ENCODE measurements at places on chromosomes 2 and 18.

- no peak for DNase-seq
Observed at GRCh38 chr2:8477552-8478470, 204.0 kb upstream of the ID2 start.

DNA sequence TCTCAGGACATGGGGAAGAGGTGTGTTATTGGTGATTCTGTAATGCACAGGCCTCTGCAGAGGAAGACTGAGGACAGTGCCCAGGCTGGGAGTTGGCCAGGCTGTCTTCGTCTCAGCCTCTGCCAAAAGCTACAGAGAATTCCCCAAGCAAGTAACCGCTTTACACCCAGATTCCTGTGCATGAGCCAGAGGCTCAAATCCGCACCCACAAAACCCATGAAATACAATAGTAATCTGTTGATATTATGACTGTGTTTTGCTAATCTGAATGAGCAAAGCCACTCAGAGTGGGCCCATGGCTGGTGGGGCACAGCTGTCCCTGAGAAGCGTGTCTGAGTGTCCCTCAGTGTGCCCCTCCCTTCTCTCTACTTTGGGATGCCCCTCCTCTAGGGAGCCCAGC lies 149.5 kb upstream of the PXDN start:
- no peak for DNase-seq

DNA sequence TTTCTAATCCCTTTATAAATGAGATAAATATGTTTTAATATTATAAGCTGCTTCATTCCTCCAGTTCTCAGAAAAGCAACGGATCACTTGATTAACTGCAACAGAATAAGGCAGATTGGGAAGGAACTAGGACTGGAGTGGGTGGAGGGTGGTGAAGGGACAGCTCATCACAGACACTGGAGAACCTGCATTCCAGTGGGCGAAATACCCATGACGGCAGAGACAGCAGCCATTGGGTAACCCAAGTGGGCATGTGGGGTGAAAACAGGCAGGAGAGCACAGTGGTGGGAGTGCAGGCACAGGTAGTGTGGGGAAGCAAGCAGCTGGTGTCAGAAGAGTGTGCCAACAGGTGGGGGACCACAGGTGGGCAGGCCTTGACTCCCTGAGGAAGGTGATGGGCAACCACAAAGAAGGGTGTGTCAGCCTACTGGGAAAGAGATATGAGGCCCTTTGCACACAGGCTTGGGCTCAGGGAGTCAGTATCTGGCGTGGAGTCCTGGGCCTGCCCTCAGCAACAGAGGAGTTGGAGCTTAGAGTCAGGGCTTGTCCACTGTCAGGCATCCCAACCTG lies 27.2 kb downstream of the DPYSL5 start:
- DNase-seq: no peak

DNA sequence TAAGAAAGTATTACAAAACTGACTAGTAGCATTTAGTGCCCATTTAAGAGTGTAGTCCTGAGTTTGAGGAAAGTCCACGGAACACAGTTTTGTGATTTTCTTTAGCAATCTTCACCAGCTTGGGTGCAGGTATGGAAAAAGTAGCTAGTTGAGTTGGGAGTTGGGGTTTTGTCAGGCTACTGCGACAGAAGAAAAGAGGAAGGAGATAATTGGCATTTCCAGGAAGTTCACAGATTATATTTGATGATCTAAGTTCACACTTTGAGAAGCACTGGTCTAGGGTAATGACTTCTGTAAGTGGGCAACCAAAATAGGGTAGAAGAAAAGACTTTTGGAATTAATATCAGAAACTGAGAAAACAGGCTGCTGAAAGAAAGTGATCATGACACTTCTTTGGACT lies 52.1 kb downstream of the VIL1 start:
- no peak for DNase-seq

DNA sequence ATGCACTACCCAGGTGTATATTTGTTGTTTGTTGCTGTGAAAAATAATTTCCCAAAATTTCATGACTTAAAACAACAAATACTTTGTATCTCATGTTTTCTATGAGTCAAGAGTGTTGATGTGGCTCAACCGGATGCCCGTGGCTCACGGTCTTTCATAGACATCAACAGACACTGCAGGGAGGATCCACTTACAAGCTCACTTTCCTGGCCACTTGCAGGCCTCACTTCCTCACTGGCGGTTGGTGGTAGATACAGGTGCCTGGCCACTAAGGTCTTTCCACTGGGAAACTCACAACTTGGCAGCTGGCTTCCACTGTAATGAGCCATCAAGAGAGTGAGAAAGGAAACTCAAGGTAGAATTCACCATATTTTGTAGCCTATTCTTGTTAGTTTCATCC lies 662.9 kb downstream of the IRS1 start:
- DNase-seq: no peak

GRCh38 chr2:204477358-204477950 lies 67.8 kb upstream of the PARD3B start:
- no peak for DNase-seq

- DNase-seq: no peak
Observed at GRCh38 chr2:37683241-37683640, 11.8 kb upstream of the CDC42EP3 start.

DNA sequence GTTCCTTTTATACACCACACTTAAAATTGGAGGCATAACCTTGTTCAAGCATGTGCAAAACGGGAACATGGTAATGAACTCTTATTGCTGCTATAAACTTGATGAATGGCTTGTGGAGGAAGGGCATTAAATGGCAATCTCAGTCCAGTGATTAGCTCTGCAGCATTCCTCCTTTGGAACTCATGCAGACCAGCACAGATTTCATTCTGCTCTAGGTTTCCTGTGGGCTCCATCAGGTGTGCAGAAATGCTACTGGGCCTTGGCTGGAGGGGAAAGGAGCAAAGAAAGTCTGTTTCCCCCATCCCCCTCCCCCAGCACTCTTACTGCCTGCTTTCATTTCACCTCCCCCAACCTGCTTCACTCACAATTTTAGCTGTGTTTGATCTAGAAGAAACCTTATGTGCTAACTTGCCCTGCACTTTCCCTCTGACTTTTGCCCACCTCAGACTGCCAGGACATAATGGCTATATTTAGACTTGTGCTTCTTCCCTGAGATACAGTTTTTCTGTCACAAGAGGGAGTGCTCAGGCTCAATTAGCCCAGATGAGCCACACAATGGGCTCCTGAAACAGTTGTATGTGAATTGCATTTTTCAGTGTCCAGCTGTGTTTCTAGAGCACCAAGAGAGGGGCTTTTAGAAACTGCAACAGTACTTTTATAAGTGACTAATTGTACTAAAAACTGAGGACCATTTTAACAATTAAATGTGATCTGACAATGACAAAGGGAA lies 109.8 kb downstream of the FSHR start:
- no peak for DNase-seq

- DNase-seq: no peak
Observed at GRCh38 chr2:16382451-16382850, 283.2 kb downstream of the CYRIA start.

GRCh38 chr2:181255651-181256050 lies 201.5 kb upstream of the ITGA4 start:
- DNase-seq: no peak

DNA sequence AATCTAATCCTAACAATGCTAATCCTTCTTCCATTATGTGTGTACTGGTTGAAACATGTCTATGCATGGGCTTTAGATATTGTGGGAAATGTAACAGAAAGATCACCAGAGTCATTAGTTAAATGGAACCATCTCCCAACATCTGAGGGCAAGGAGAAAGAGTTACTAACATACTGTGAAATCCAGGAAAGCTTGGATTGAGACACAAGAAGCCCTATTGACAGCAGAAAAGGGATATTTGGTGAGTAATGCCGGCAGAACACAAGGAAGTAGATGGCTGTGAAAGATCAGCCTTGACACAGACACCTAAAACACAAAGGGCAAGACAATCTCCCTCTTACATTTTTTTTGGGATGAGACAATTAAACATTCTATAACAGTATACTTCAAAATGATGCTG lies 28.5 kb upstream of the LAMA1 start:
- no peak for DNase-seq

- DNase-seq: no peak
Observed at GRCh38 chr2:159035790-159036411, 67.5 kb downstream of the TANC1 start.

- no peak for DNase-seq
Observed at GRCh38 chr2:231984992-231985391, 23.5 kb downstream of the DIS3L2 start.

- DNase-seq: no peak
Observed at GRCh38 chr2:11746807-11747459, 501 bp downstream of the LPIN1 start.

DNA sequence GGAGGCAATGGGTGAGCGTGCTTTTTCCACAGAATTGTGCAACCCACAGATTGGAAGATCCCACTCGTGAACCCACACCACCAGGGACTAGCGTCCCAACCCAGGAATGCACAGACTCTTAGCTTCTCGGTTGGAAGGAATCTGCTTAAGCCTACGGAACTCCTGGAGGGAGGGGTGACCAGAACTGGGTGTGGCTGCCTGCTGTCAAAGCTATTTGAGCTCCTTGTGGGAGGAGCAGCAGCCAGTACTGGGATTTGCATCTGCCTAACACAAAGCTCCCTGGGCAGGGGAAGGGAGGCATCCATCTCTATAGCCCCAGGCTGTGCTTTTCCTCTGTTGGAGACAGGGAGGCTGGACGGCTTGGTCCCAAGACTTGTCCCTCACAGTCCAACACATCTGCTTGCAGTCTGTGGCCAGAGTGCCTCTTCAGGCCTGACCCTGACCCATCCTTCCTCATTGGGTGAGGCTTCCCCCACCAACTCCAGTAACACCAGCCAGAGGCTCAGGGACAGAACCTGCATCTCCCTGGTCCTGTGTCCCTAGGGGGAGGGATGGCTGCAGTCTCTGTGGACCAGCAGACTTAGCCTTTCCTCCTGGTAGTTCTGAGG lies 27.9 kb downstream of the HNMT start:
- DNase-seq: no peak

DNA sequence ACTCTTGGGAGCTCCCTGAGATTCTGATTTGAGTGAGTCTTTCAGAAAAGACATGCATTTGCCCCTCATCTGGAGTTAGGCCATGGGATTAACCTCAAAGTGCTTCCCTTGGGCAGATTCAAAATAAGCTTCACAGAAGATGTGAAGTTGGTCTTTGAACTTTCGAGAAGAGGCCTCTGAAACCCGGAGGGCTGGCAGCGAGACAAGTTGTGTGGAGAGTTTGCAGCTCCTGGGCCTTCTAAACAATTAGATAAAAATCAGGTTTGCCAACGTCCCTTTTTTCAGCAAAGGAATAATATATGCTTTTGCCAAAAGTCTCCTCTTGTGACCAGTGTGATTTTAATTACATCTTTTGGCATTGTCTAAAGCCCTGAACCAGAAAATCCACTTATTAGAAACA lies 489.7 kb downstream of the SOX11 start:
- DNase-seq: no peak

DNA sequence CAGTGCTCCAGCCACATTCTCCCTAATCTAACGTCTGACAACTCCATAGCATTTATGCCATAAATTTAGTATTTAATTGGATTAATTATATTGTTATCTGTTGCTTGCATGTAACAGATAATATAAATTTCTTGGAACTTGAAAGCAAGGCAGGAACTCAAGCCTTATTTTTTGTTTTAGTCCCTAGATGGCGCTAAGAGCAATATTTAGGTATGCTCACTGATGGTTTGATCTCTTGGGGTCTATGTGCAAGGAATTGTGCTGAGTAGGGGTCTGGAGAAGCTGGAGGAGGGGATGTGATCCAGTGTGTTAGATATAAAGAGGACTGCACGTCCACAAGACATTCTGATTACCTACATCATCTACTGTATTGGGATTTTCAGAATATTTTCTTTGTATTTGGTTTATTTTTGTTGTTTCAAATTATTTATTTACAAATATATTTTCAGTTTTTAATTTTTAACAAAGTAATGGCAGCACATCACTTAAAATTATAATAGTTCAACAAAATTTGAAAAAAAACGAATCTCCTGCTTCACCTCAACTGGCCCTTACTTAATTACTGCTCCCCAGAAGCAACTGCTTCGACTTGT lies 32.8 kb downstream of the KATNAL2 start:
- DNase-seq: no peak

Measured in stimulated activated CD4-positive, alpha-beta T cell treated with anti-CD3 and anti-CD28 coated beads, TNF-alpha, amount 100 ng/mL, for 48 hours (primary cell).